ENCODE measurements at places on chromosomes 4 and X.

GRCh38 chrX:119505945-119506344 lies 37.7 kb downstream of the SLC25A5 start:
- no peak for DNase-seq

GRCh38 chr4:85688055-85688740 lies 213.2 kb downstream of the ARHGAP24 start:
- no peak for DNase-seq

DNA sequence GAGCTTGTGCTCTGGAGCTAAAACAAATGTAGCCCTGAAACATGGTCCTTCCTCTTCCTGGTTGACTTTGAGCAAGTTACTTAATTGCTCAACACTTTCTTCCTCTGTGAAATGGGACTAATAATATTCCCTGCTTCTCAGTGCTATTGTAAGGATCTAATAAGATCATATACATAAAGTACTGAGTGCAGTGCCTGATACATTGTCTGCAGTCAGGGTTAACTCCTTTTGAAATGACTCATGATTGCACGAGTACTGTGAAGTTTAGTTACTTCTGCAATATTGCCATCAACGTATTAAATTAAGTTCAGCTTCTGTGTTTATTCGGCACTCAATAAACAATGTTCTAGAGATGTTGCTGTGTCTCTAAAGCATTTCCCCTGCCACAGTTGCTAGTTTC lies 91.8 kb upstream of the HPRT1 start:
- no peak for DNase-seq

DNA sequence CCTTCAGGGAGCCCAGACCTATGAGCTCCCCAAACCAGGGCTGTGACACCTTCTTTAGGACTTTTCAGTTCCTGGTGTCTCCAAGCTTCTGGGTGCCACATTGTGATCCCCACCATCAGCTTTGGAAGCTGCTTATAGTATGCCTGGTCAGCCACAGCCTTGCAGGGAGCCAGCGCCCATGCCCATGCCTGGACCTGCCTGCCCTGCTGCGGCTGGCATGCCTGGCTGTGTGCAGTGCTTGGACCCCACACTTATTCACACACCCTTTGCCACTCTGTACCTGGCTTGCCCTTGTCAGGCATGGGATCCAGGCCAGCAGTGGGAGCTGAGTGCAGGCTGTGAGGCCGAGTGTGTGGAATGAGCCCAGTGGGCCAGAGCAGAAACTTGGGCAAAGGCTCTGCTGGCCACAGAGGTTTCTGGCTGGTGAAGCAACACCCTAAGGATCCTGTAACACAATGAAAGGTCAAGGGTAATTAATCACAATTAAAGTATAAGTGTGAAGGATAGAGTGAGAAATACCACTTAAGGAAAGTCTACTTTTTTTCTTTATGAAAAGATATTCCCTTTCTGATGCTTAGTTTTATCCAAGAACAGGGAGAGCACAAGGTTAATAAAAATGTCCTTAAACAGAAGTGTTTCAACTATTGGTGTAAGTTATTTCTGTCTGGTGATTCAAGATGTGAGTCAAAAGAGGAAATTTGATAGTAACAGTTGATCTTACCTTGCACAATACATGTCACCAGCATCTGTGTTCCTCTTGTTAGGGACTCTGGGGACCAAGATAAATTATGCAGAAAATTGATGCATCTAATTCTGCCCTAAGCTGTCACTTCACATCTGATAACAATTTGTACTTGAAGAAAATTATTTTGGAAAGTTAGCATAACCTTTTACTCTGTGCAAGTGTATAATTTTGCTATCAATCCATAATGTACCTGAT lies 161.8 kb downstream of the FAM47A start:
- DNase-seq, result no peak

DNA sequence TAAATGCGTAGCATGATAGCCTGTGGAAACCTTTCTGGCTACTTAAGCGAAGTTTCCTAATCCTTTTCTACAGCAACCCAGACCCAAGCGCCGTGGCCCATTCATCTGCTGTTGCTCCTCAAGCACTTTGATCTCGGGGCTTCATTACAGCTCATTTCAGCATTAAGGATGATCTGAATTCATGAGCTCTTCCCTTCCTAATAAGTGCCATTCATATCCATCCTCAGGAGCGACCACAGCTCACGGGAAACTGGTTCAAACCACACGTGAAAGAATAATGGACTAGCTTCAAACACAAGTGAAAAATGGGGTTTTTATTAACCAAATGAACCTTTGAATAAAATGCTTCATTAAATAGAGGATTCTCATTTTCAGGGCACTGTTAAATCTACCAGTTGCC lies 202.6 kb upstream of the LEF1 start:
- DNase-seq, result no peak

DNA sequence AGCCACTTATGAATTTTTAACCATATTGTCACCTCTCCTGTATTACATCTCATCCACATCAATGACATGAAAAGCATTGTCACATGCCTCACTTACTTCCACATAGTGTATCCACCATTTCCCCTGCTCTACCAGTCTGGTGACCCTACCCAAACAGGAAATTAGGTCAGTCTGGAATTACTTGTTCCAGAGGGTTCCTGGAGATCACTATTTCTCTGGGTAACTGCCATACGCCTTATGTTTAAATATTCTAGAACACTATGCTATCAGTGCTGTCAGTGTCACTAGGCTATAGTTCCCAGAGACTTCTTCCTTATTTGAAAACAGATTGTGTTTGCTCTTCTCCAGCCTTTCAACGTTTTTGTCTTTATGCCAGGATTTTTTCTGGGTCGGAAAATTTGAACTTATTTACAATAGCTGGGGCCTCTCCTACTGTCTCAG lies 15.0 kb downstream of the SRPX2 start:
- no peak for DNase-seq

- DNase-seq, result no peak
Observed at GRCh38 chrX:45596188-45596808, 395.6 kb upstream of the DIPK2B start.

DNA sequence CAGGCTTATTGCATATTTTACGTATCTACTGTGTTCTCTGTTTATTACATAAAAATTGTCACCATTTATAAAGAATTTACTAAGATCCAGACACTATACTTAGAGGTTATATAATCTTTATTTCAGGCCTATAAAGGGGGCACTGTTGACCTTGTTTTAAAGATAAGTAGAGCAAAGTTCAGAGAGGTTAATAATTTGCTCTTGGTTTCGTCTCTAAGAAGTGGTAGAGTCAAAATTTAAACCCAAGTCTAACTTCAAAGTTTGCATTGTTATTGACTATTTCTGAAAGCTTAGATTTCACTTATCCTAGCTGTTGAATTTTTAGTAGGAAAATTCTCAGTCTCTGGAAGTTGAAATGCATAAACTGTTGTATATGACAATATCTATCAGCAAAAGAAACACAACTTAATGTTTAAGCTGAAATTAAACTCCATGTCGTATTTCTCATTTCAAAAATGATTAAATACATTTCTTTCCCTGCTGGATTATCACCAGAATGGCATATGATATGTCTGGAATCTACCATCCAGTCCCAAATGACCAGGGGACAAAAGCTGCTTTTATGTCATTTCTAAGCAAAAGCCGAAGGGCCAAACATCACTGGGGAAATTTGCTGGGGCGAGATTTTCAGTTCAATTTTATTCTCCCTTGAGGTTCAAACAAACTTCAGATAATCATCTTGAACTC lies 138.4 kb downstream of the SLC7A11 start:
- DNase-seq, result no peak

GRCh38 chrX:3295731-3296130 lies 50.7 kb downstream of the MXRA5 start:
- no peak for DNase-seq

GRCh38 chrX:77298296-77298695 lies 148.9 kb upstream of the FGF16 start:
- no peak for DNase-seq

GRCh38 chr4:82975792-82976191 lies 34.8 kb downstream of the LIN54 start:
- no peak for DNase-seq

DNA sequence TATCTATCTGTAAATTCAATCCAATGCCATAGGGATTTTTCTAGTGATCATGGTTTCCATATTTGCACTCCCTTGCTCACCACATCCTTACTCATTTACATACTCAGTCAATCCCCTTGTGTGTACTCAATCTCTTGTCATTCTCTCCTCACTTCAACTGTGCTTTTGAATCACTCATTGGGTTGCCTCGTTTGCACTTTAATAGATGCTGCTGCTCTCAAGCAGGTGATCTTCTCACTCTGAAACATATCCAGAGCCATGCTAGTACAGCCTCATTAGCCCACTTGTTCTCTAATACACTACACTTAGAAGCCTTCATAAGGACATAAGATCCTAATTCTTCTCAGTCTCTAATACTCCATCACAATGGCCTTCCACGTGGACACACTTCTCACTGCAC lies 507.9 kb downstream of the TECRL start:
- DNase-seq, result no peak

DNA sequence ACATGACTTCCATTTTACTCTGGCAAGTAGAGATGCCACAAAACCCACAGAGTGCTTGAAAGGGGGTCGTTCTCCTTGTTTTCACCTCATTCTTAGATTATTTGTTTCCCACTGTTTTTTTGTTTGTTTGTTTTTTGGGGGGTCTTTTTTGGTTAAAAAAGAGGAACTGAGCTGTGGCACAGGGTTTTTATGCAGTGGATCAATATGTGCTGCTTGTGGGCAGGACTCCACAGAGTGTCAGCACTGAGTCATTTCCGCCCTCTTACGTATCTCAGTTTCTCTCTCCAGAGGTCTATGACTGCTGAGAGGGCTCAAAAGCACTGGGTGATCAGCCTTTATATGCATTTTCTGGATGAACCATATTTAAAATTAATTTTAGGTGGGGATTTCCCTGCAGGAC lies 268.1 kb upstream of the GRID2 start:
- DNase-seq, result no peak

DNA sequence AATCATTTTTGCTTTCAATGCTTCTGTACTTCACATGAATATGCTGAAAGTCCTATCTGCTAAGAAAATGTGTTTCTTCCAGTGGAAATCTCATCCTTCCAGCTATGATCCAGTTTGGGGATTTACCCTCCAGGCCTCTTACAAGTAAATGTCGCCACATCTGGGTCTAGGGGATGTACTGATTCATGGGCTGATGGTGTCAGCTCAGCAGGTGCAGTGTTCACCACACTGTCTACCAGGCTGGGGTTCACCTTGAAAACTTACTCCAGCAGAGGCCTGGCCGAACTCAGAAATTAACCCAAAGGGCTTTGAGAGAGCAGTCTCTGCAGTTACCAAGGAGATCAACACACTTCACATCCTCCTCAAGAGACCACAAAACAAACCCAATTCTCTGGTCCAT lies 154.3 kb downstream of the TSPAN5 start:
- DNase-seq, result no peak

DNA sequence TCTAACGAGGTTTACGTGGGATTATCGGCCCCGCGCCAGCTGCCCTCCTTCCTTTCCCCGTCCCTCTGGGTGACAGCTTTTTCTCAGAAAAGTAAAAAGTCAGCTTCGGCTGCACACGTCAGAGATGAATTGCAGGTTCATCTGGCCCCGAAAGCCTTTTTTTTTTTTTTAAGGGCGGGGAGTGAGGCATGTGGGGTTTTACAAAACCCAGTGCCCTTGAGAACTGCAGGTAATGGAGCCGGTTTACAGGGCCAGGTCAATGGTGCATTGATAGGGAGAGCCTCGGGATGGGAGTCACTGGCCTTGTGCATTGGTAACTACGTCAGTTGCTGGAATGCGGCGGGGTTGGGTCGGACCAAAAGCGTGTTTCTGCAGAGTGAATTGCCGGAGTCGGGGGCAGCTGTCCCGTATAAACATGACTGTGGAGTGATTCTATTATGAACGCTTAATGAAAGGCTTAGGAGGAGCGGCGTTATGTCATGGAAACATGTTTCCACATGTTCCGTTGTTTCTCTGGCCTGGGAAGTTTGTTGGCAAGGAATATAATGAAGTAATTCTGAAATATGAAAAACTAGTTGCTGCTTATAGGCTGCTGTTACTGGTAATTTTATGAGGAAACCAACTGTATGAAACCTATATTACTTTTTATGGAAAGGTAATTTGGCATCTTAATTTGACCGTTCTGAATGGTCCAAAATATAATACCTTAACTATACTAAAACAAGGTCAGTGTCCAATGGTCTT lies 1.1 kb downstream of the HSPA4L start:
- DNase-seq, result peak; percentile 20

GRCh38 chr4:183223053-183223452 lies 97.0 kb downstream of the CLDN22 start:
- no peak for DNase-seq

DNA sequence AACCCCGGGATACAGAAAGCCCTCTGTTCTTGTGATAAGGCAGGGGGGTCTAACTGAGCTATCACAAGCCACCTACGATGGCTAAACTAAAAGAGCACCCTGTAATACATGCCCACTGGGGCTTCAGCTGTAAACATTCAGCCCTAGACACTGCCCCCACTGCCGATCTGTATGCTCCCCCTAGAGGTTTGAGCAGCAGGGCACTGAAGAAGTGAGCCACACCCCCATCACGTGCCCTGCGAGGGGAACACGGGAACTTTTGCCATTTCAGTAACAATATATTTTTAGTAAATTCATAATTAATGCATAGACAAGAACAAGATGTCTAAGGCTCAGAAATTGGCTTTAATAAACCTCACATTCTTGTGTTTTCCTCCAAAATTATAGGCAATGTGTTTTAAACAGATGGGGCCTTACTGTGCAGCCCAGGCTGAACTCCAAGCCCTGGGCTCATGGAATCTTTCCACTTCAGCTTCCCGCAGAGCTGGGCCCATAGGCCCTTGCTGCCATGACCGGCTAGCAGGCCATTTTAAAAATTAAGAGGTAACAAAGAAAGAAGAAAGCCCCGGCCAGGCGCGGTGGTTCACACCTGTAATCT lies 235.3 kb upstream of the SFRP2 start:
- no peak for DNase-seq

DNA sequence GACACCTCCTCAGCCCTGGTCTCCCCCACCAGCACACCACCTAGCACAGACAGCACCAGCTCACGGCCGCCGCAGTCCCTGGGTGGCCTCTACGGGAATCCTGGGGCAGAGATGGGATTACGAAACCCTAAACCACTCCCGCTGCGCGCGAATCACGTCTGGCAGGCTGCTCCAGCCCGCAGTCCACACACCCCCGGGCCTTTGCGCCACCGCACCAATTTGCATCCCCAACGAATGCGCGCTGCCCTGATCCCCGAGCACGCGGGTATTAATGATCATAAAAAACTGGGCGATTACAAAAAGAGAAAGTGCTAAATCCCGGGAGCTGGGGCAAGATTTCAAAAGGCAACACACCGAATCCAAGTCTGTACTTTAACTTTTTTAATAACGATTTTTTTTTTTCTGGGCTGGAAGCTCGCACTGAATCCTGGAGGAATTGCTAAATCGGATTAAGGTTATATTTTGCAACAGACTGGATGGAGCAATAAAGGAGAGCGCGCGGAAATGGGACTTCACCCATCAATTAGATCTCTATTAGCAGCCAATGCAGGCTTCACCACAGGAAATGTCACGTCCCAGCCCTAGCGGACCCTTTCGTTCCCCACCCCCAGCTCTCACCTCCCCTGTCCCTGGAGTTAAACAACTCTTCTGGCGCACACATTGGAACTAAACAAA lies 69.8 kb upstream of the TMEM33 start:
- DNase-seq, result no peak

GRCh38 chr4:7679406-7680040 lies 244.8 kb upstream of the PSAPL1 start:
- DNase-seq, result no peak

GRCh38 chrX:57172544-57172943 lies 35.3 kb upstream of the SPIN2A start:
- DNase-seq, result no peak
